NCI-H774 (cell line): ENCODE measurements at places on chromosomes 7 and 10.

DNA sequence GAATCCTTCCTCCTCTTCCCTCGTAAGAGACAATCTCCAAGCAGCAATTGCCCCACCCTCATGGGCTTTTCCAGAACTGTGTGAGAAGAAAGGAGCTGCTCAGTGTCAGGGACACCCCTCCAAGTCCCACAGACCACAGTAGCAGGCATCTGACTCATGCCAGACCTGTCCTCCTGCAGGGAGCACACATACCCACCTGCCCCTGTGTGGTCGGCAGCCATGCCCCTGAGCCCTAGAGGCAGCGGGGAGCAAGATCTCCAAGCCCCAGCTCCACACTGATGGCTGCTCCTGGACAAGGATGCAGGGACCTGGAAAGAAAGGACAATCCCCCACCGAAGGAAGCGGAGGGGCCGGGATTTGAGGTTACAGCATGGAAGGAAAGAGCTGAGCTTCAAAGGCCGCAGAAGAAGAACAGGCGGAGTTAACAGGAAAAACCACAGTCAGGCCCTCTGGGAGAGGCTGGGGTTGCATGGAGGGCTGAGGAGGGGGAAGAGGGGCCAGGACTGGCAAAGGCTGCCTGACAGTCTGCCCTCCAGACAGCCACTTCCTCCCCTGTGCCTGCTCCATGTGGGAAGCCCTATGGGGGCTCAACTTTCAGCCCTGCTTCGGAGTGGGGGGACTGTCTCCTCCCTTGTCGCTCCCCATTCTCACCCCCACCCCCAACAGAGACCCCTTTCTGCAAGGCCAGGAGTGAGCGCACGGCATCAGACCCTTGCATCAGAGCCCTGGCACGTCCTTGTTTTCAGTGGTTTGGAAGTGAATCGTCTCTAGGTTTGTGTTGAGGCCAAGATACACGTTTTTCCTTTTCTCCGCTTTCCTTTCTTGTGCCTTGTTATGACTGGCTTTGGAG lies 46.8 kb downstream of the ASB13 start:
- no peak for DNase-seq

DNA sequence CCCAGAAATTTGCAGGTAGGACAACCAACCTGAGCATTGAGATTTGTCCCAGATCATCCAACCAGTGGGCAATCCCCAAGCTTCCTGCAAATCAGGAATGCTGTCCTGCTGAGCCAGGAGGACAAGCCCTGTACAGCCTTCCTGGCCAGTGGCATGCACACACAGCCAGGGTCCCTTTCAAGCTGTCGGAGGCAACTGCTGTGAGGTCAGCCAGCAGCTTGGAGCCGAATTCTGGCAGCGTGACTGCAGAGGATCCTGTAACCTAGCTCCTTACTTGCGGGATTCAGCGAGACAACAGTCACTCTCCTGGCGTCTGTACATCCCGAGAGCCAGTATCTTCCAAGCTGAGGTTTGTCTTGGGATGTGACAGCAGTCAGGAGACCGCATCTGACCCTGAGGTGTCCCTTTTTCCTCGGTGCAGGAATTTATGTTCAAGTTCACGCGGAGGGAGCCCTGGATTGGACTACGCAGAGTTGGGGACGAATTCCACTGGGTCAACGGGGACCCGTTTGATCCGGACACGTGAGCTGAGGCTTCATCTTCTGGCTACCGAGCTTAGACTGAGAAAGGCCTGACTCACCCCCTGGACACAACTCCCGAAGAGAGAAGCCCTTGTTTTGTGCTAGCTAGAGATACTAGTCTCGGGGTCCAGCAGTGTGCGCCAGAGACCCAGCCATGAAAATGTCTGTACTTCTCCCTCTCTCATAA lies 18.3 kb downstream of the CLEC2L start:
- no peak for DNase-seq

DNA sequence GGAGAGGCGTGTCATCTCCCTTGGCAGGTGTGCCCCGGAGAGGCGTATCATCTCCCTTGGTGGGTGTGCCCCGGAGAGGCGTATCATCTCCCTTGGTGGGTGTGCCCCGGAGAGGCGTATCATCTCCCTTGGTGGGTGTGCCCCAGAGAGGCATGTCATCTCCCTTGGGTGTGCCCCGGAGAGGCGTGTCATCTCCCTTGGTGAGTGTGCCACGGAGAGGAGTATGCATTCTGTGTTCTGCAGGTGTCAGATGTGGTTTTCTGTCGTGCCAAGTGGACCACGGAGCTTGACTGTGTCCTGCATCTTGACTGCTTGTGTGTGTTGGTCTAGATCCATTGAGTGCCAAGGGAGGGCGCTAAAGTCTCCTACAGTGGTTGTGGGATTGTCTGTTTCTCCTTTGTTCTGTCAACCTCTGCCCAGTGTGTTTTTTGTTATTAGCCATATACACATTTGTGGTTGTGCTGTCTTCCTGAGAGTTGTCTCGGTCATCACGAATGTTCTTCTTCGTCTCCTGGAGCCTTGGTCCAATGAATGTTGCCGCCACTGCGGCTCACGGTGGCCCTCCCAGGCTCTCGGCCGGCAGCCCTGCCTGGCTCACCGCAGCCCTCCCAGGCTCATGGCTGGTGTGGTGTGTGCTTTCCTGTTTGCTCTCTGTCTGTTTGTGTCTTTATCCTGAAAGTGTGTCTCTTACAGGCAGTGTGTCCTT lies 96.8 kb downstream of the INPP5A start:
- DNase-seq = no peak

DNA sequence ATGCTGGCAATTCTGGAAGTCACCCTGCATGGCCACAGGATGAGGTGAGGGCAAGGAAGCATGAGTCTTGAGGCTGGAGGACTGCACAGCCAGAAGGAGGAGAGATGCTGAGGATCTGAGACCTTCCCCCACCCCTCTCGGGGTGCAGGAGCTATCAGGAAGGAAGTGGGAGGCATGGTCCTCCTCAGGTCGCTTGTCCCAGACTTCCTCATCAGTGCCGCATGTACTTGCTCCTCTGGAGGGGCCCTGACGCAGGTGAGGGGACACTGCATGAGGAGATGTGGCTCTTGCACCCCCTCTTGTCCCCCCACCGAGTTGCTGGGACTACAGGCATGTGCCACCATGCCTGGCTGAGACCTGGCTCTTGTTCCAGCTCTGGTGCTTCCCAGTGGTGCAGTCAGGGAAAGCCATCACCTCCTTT lies 5.7 kb upstream of the ZMIZ1 start:
- no peak for DNase-seq

DNA sequence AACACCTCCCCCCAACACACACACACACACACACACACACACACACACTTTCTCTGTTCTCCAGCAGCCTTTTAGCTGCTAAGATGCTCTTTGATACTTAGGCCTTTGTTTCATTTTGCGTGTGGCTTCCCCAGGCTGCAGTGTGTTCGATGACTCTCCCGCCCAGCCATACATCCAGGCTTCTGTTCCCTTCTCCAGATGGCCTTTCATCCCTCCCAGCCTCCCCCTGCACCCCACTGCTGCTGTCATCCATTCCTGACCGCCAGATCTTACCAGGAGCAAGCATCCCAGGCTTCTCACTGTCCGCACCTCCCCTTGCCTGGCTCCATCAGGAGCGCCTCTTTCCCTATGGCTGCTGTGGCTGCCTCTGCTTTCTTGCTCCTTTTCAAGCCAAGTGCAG lies 77.8 kb upstream of the PPIF start:
- DNase-seq = no peak

GRCh38 chr7:19249281-19249680 lies 104.1 kb upstream of the FERD3L start:
- DNase-seq = no peak

GRCh38 chr10:72086466-72087391 lies 1.6 kb downstream of the SPOCK2 start:
- DNase-seq = no peak

- DNase-seq = no peak
These were observed 41.8 kb upstream of the WNT16 start for GRCh38 chr7:121286742-121287734.

DNA sequence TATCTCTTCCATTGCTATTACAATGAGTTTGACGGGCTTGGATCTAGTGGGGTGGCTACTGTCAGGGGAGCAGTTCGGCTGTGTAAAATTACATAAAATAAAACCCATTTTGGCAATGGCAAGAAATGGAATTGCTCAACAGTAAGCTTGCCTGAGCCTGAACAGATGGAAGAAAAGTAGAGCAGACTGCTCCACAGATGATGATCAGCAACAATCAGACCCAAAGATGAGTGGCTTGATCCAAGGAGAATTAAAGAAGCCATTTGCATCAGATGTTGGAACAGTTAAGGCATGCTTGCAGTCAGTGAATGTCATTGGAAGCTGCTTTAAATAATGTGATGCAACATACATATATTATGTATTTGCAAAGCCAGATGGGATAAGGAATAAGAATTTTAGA lies 256.6 kb upstream of the SMIM30 start:
- no peak for DNase-seq

- no peak for DNase-seq
These were observed 153.4 kb upstream of the FEZF1 start for GRCh38 chr7:122457969-122458368.

DNA sequence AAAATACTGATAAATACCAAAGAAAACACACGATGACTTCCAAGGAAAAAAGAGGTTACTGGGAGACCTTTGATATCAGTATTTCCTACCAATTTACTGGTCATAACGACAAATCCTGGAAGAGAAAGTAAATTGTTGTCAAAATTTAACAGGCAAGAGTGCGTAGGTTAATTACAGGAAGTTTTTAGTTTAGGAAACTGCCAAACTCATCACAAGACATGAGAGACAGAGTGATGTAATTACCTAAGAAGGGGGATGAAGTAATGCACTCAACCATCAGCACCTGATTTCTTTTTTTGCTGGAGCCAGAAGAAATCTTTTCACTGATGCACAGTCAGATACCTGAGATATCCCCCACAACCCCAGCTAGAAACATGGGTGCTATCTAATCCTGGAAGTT lies 16.8 kb downstream of the MACC1 start:
- DNase-seq = no peak

GRCh38 chr7:18623389-18623788 lies 127.8 kb downstream of the HDAC9 start:
- DNase-seq = no peak

DNA sequence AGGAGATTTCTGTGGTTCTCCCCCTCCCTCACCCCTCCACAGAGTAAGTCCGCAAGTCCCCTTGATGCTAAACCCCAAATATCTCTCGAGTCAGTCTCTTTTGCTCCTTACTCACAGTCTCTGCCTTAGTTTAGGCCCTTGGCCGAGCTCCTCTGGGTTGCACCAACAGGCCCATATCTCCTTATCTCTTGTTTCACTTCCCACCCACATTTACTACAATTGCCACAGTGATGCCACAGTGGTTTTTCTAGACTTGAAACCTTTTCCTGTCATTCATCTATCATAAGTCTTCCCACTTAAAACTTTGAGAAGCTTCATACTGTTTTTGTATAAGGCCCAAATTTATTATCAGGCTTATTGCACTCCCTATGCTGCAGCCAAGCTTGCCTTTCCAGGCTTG lies 23.4 kb upstream of the NME8 start:
- DNase-seq = no peak

DNA sequence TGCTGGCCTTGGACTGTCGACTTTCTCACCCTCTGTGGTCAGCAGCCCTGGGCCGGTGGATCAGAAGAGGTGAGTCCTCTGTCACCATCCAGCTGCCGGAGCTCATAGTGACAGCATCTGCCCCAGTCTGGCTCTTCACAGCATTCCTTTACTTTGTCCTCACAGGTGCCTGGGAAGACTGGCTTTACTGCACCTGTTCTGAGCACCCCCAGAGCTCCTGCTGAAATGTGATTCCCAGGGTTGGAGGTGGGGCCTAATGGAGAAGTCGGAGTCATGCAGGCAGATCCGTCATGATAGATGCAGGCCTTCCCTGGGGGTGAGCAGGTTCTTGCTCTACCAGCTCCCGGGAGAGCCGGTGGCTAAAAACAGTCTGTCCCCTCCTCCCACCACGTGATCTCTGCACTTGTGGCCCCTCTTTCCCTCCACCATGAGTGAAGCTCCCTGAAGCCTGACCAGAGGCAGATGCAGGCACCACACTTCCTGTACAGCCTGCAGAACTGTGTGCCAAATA lies 171.5 kb downstream of the ZMYND11 start:
- DNase-seq = no peak

- DNase-seq = no peak
These were observed 733.8 kb downstream of the PARD3 start for GRCh38 chr10:34081347-34081743.

- no peak for DNase-seq
These were observed 152.0 kb upstream of the PCBD1 start for GRCh38 chr10:71040343-71040742.

GRCh38 chr10:29895456-29895855 lies 163.9 kb downstream of the JCAD start:
- no peak for DNase-seq

- DNase-seq = no peak
These were observed 164.6 kb downstream of the AUTS2 start for GRCh38 chr7:69762821-69763352.

- DNase-seq = no peak
These were observed 75.1 kb downstream of the SEMA3D start for GRCh38 chr7:85111761-85112160.

GRCh38 chr7:19482628-19483027 lies 226.2 kb downstream of the POLR1F start:
- no peak for DNase-seq

DNA sequence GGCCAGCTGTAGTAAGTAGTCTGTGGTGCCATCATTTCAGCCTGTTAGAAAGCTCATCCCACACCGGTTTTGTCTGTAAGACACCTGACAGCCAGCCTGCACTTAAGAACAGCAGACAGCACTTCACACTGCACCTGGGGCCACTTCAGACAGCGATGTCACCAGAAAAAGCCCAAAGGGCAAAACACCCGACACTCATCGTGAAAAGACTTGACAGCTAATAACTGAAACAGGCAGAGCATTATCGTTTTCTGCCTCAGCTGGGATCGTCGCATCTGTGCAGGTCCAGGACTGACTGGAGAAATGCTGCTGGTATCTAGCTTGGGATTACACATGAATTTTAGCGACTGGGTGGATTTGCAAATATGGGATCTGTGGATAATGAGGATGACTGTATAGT lies 16.8 kb upstream of the LAT2 start:
- DNase-seq = no peak

- no peak for DNase-seq
These were observed 14.1 kb downstream of the ZNF467 start for GRCh38 chr7:149759093-149759860.

- no peak for DNase-seq
These were observed 545.9 kb downstream of the KCNMA1 start for GRCh38 chr10:77091597-77092165.

DNA sequence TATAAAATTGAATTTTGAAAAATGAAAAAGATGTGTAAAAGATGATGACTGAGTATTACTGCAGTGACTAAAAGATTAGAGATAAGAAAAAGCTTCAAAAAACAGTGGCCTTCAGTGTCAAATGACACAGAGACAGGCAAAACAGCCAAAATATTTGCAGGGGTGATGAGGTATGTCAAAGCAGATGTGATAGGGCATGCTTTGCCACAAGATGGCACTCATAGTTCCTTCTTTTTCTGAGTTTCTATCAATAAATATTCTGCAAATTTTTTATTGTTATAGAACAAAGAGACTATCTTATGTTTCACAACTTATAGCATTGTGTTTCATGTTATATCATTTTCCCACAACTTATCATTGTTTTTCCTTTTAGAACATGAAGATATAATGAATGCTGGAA lies 344.1 kb upstream of the HPS1 start:
- no peak for DNase-seq

GRCh38 chr10:29880856-29881255 lies 178.5 kb downstream of the JCAD start:
- no peak for DNase-seq
